Stimulated activated CD4-positive, alpha-beta T cell treated with anti-CD3 and anti-CD28 coated beads, TNF-alpha, amount 100 ng/mL, for 48 hours (primary cell): ENCODE measurements at places on chromosomes 16 and 17.

DNA sequence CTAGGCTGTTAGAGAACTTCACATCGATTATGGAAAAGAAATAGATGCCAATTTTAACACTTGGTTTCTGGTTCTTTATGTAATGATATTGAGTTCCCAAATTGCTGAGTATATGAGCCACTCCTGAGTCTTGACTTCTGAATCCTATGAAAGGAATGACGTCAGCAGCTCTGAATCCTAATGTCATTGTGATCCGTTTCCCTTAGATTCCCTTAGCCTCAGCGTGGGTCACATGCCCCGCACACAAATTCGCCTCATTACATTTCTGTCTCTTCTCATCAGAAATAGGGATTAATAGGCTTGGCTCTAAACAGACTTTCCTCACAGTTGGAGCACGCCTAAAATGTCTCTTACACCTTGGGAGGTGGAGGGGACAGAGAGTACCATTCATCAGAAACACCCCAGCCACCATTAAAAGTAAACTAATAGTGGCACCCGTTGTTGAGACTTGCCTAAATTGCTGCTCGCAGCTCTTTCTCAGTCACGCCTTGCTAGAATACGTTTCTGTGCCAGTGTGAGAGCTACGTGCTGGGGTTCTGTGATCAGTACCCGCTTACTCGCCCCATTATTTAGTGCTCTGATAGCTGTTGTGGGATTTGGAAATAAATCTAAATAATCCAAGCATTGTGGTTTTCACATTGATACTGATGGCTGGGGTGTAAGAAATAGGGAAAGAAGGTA is 7.1 kb downstream of the MRM3 start:
- DNase-seq = no peak

GRCh38 chr16:8155275-8155674 is 435.0 kb downstream of the TMEM114 start:
- DNase-seq = no peak

- no peak for DNase-seq
Observed at GRCh38 chr16:80045861-80046260, 445.3 kb upstream of the MAF start.

GRCh38 chr17:9240659-9241370 is 219.5 kb downstream of the NTN1 start:
- DNase-seq = no peak

DNA sequence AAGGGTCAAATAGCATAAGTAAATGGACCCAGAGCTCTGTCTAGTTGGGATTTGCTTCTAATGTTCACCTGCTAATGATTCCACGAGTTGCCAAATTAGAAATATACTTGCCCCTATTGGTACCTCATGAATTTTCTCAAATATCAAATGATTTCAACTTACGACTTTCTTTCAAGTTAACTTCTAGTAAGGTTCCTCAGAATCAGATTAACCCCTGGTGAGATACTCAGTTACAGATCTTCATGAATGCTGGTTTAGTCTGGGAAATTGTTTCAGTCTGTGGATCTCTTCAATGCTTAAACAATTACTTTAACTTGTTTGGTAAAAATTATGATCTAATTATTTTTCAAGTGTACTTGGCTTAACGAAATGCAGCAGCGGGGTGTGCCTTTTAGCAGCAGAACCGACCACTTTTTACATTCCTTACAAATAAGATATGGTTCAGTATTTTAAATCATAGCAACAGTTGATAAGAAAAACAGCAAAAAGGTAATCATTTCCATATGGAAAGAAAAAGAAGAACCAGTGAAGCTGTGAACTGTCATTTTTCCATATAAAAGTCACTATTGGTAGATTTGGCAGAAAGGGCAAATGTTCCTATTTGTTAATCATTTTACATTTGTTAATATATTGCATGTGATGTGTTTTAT is 34.5 kb downstream of the TUBD1 start:
- no peak for DNase-seq

DNA sequence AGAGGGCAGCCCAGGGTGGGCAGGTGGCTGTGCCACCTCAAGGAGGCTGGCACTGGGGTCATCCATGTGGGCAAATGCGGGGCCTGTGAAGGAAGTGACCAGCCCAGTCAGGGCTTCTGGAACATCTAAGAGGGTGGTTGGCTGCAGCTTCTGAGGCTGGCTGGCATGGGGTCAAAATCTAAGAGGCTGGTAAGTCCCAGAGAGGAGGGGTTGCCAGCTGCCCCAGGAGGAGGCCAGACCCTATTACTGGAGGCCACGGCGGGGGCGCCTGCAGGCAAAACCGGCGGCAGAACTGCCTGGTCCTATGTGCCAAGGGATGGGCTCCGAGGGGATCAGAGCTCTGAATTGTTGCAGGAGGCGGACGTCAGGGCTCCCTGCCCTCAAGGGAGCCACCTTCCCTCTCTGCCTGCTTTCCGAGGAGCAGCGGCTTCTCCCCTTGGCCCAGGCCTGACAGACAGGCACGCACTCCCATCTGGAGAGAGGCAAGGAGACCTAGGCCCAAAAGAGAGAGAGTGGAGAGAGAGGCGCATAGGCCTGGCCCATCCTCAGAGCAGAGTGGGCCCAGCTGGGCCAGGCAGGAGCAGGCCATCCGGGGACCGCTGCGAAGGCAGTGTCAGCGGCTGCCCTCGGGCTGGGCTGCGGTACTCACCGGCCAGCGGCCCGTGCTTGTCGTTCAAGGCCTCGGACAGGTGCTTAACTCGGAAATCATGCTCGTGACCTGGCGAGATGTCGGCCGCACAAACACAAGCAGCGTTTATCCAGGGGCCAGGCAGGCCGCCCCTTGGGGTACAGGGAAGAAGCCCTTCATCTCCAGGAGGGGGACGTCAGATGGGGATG is 10.9 kb downstream of the ZACN start:
- DNase-seq = no peak

- DNase-seq = no peak
Observed at GRCh38 chr17:73090396-73091202, 1.9 kb downstream of the SLC39A11 start.

DNA sequence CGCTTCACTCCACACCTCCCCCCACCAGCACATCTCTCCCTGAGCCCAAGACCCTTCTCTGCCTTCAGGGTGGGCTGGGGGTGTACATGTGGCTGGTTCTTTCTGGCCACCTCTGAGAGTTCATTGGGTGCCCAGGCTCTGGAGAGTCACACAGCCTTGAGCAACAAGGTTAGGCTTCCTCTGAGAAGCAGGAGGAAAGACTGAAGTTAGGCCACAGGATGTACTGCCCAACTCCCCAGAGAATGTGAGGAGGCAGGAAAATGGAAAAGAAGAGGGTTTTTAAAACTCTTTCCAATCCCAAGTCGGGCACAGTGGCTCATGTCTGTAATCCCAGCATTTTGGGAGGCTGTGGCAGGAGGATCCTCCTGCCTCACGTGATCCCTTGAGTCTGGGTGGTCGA is 7.3 kb downstream of the PCGF2 start:
- DNase-seq = no peak

GRCh38 chr16:2196162-2196980 is at the start of gene CASKIN1:
Gene CASKIN1 (minus strand): TSS chr16:2196605. CDS start chr16:2196432, 173 bp downstream.
- no peak for DNase-seq

DNA sequence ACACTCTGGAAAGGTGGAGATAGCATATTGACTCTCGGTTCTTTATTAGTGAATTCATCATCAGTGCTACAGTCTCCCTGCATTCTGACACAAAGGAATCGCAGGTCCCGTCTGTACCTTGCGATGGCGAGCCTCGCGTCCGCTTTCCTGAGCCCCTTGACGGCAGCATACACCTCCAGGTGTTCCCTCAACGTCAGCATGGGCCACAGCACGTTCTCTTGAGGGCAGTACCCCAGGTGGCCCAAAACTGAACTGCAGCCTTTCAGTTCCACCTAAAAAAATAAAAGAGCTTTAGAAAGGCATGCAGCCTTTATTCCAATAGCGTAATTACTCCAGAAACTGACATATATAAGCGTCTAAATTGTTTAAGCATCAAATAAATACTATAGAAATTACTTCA is 24.2 kb upstream of the ABCA9 start:
- DNase-seq = no peak

- DNase-seq = no peak
Observed at GRCh38 chr17:80284631-80285030, 24.0 kb downstream of the RNF213 start.

- DNase-seq = no peak
Observed at GRCh38 chr17:14732211-14732610, 431.3 kb downstream of the HS3ST3B1 start.

- no peak for DNase-seq
Observed at GRCh38 chr16:14203166-14203565, 132.0 kb downstream of the MRTFB start.

DNA sequence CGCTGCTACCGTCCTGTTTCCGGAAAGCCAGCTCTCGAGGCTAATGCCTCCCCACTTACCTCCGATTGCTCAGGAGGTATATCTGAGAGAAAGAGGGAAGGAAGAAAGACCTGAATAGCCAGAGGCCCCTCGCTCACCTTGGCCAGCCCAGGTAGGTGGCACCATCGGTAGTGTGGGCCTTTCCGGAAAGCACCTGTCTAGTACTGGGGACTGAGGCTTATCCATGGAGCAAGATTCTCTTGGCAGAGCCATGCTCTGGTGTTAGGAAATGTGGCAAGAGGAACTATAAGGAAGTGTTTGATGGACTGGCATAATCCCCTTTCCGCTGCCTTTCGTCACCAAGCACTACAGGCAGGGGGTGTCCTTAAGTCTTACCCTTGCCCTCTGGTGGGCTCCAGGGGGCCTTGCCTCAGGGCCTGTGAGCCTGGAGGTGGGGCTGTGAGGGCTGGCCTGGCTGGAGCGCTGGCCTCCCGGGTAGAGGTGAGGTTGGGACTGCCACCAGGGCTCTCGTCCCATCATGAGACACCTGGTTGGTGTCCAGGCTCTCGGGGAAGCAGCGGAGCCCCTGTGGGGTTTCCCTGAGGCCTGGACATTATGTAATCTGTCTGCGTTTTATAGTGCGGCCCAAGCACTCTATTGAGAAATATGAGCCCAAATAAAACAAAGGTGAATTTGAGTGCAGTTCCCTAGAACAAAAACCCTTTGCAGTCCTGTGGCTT is 2.9 kb downstream of the CMIP start:
- DNase-seq = no peak

GRCh38 chr16:49588026-49588425 is 214.4 kb downstream of the C16orf78 start:
- no peak for DNase-seq

DNA sequence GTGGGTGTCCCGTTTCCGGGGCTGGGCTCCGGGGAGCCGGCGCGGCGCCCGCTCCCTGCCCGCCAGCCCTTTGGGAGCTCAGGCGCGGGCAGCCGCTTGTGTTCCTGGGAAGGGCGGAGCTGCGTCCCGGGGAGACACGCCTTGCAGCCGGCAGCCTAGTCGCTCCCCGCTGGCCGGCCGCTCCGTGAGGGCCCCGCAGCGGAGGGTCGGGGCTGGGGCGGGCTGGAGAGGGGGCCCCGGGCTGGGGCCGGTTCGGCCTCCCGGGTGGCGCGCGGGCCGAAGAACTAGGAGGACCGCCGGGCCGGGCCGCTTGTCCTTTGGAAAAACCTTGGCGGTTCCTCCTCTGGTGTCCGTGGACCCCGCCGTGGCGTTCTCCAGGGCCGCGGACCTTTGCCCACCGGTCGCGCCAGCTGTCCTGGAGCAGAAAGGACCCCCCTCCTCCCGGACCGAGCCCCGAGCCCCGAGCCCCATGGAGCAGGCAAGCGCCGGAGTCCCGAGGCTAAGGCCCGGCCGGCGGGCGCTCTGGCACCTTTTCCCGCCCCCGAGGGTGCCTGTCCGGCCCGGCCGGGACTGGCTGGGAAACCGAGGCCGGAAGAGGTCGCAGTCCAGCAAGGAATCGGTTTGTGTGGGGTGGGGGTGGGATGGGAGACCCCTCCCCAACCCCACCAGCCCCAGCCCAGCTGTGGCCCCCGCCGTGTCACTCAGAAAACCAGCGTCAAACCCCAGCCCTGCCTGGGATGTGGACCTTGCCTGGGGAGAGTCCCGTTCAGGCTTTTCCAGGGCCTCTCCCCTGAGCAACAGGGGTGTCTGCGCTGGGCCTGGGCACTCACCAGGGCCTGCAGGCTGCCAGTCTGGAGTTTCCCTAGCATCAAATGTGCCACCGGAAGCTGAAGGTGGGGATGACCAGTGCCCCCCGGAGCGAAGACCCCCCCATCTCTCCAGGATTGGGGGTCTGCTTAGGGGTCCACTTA is 6.8 kb upstream of the TBC1D3B start:
- no peak for DNase-seq

DNA sequence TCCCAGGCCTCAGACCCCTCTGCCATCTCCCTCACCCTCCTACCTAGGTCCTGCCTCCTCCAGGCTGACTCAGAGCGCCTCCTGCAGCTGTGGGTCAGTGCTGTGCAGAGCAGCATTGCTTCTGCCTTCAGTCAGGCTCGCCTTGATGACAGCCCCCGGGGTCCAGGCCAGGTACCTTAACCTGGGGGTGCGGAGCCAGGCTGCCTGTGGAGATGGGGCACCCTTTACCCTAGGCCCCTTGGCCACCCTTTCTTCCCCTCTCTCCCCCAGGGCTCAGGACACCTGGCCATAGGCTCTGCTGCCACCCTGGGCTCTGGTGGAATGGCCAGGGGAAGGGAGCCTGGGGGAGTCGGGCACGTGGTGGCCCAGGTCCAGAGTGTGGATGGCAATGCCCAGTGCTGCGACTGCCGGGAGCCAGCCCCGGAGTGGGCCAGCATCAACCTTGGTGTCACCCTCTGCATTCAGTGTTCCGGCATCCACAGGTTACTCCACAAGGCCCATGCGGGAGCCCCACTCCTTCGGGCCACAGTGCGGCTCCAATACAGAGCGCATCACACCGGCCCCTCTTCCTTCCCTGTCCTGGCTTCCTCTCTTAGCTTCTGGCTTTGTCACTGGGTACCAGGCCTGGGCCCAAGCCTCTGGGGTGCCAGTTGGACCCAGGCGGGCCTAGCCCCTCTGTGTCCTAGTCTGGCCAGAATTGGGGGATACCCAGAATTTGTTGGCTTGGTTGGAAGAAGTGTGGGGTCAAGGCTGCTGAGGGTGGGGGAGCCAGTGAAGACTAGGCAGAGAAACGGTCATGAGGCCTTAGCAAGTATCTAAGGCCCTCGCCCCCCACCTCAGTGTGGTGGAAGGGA is 5.0 kb upstream of the KCTD11 start:
- no peak for DNase-seq
